ENCODE measurements at places on chromosomes 7 and 10.

DNA sequence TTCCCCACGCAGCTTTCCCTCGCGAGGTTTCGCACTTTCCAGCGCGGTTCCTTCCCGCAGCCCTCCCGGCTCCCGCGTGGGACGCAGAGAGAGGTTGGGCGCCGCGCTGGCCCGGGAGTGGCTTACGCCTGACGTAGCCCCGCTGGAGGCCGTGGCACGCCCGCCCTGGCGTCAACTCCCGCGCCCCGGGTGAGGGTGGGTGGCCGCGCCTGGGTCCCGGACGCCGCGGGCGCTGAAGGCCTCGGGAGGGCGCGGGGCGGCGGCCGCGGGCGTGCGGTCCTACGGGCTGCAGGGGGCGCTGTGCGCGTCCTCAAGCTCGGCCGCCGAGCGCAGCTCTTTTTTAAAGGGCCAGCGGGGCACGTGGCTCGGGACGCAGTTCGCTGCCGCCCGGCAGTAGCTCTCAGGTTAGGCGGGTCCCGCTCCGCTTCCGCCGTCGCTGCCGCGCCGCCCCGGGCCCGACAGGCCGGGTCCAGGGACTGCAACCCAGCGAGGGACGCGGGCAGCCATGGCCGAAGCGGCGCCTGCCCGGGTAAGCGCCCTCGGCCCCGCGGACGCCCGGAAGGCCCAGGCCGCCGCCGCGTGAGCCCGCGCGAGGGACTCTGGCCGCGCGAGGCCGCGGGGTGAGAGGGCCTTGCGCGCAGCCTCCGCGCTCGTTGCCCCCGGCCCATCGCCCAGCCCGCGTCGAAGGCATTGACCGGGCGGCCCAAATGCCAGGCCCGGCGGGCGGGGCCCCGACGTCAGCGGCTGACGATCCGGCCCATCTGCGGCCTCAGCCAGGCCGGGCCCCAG lies at the start of gene ZNF783:
Gene ZNF783 (plus strand): TSS at position 368 of the 789 bp plus-strand sequence. CDS start 138 bp downstream, at position 506.
- DNase-seq, result peak; percentile 71

GRCh38 chr7:96076350-96076707 lies 245.6 kb downstream of the SLC25A13 start:
- DNase-seq, result no peak

DNA sequence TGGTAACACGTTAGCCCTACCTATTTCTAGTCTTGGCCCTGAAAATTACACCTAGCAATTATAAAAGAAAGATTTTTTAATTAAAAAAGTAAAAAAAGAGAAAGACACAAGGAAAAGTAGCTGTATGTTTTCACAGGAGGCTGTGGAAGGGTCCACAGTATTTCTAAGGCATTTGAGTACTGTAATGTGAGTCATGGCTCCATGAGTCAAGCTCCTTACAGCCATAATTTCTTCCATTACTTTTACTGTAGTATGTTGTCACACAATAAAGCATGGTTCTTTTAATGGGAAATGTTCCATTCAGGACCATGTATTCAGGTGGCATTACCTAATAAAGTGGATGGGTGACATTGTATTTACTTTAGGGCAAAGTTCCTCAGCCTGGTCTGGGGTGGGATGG lies 113.4 kb downstream of the GPR37 start:
- DNase-seq, result no peak

- DNase-seq, result peak; percentile 54
These were observed 244.8 kb downstream of the KCNMA1 start for GRCh38 chr10:77392851-77393250.

DNA sequence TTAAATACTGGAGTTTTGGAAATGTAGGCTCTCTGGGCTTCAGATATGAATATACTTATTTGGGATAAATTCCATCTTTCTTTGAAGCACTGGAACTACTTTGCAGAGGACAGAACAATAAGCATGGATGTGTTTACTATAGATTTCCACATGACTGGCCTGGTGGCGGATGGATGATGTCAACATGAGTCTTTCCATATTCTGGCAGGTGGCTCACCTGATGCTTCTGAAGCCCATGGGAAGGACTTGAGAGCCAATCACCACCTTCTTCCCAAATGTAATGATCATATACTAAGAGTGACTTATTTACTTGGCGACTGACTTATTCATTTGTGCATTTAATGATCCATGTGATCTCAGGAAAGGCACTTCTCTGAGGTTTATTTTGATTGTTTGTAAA lies 110.5 kb downstream of the FANK1 start:
- DNase-seq, result no peak

- DNase-seq, result no peak
These were observed 181.3 kb upstream of the FOXK1 start for GRCh38 chr7:4500812-4501211.

GRCh38 chr10:33391611-33392465 lies 57.4 kb upstream of the NRP1 start:
- DNase-seq, result no peak

DNA sequence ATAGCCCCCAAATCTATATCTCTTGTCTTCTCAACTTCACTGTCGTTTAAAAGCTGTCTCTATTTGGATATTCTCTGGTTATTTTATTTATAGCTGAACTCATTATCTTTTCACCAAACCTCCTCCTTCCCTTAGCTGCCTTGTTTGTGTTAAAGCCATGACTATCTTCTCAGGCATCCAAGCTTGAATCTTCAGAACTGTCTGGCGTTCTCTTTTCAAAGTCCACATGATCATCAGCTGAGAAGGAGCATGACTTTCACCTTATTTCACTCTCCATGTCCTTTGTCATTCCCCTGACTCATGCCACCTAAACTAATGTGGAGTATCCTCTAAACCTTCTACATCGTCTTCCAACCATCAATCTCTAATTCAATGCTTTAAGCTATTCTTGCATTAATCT lies 5.7 kb upstream of the GLCCI1 start:
- no peak for DNase-seq

Data from GOT3 (cell line).